ENCODE measurements at places on chromosomes 11 and 22.

DNA sequence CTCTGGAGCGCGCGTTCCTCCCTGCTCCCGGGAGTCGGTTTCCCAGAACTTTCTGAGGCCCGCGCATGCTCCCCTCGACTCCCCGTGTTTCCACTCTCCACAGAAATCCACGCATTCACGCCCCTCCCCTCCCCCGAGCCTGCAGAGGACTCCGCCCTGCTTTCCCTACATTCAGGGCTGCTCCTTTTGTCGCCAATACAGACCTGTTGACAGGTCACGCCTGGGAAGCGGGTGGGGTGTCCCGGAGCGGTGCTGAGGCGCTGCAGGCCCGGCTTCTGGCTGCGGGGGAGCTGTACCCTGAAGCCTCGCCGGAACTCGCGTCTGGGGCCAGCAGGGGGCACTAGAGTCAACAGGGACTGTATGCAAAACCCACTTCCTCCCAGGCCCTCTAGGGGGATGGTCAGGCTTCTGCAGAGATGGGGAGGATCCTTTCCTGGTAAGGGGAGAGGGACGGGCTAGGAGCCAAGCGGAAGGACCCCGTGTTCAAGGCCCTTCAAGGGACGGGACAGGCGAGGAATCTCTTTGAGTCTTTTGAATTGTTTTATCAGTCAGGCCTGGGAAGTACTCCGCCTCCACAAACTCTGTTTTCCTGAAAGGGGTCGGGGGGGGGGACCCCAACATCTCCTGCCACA, at the start of gene PRAME:
Gene PRAME, minus strand, starts transcription at position 294 of the 632 bp plus-strand sequence. CDS start 2,433 bp downstream, outside the sequence.
- H3K4me3 ChIP-seq, result no peak within 1 kb of the TSS
- H3K27me3 ChIP-seq, result no peaks in the 10 kb centered on the region
- peak within 1 kb of the TSS; percentile 27 for H3K27ac ChIP-seq
- peak; percentile 55 for DNase-seq
- no peaks in the 10 kb centered on the region for H3K36me3 ChIP-seq

GRCh38 chr11:128156486-128156885, 430.9 kb downstream of the ETS1 start:
- H3K27me3 ChIP-seq, result no peaks in the 10 kb centered on the region
- H3K4me1 ChIP-seq, result no peaks in the 10 kb centered on the region
- no peak for DNase-seq
- no peak overlapping the region for H3K4me3 ChIP-seq

GRCh38 chr11:104095791-104096190, 59.4 kb downstream of the DDI1 start:
- no peak for DNase-seq
- no peaks in the 10 kb centered on the region for H3K36me3 ChIP-seq
- H3K27ac ChIP-seq, result no peak overlapping the region

DNA sequence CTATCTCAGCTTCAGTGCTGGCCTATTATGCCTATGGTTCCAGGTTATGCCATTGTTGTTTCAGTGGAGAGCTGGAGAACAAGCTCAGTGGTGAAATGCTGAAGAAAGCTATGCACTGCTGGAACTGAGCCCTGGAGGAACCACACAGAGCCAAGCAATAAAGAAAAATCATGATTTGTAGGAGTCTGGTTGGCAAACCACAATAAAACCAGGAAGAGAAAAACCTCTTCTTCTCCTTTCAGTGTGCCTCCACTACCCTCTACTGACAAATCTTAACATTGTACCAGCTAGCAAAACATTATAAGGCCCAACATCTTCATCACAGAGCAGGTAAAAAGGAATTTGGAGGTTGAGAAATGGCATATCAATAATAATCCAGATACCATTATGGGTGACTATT, 5.3 kb downstream of the OR51F2 start:
- no peaks in the 10 kb centered on the region for H3K4me1 ChIP-seq
- no peak overlapping the region for H3K27ac ChIP-seq
- no peak overlapping the region for H3K4me3 ChIP-seq
- no peak for DNase-seq
- H3K27me3 ChIP-seq, result no peaks in the 10 kb centered on the region
- H3K36me3 ChIP-seq, result no peaks in the 10 kb centered on the region

GRCh38 chr11:122337241-122337640, 221.2 kb upstream of the BLID start:
- no peaks in the 10 kb centered on the region for H3K27me3 ChIP-seq
- DNase-seq, result no peak
- H3K4me3 ChIP-seq, result no peak overlapping the region
- H3K36me3 ChIP-seq, result no peaks in the 10 kb centered on the region
- no peak overlapping the region for H3K27ac ChIP-seq
- H3K4me1 ChIP-seq, result no peaks in the 10 kb centered on the region

- no peaks in the 10 kb centered on the region for H3K27me3 ChIP-seq
- H3K36me3 ChIP-seq, result no peaks in the 10 kb centered on the region
- H3K27ac ChIP-seq, result no peak overlapping the region
- H3K4me3 ChIP-seq, result no peak overlapping the region
- no peaks in the 10 kb centered on the region for H3K4me1 ChIP-seq
- DNase-seq, result no peak
These were observed 124.6 kb downstream of the GRIA4 start for GRCh38 chr11:105734426-105734825.

GRCh38 chr11:100872951-100873740, 186.1 kb downstream of the ARHGAP42 start:
- no peaks in the 10 kb centered on the region for H3K4me1 ChIP-seq
- no peaks in the 10 kb centered on the region for H3K36me3 ChIP-seq
- no peak overlapping the region for H3K27ac ChIP-seq

DNA sequence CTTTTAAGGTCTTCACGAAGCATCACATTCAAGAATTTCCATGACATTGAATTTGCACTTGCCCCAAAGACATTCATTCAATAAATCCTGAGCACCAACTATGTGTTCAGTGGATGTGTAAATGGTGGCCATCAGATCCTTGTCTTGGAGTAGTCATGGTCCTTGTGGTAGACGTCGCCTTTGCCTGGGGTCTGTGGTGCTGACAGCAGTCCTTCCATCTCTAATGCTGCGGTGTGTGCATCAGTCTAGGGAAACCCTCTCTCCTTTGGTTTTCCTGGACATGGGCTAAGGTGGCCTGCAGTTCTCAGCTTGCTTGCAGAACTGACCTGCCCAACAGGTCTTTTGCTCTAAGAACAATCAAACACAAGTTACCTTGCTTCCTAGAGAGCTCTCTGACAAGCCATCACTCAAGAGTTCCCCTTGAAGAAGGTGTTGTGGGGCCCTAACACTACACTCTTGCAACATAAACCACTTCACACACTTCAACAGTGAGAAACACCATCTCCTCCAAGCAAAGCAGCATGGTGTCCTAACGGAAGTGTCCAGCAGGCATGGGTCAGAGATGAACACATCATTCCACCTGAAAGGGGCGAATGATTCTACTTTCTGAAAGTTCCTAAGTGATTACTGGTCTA, 72.1 kb downstream of the BUD13 start:
- no peak overlapping the region for H3K27ac ChIP-seq
- no peak overlapping the region for H3K4me3 ChIP-seq
- no peaks in the 10 kb centered on the region for H3K36me3 ChIP-seq
- no peaks in the 10 kb centered on the region for H3K4me1 ChIP-seq
- no peak for DNase-seq

- DNase-seq, result no peak
- H3K4me1 ChIP-seq, result no peaks in the 10 kb centered on the region
- no peaks in the 10 kb centered on the region for H3K27me3 ChIP-seq
- H3K4me3 ChIP-seq, result no peak overlapping the region
- no peak overlapping the region for H3K27ac ChIP-seq
- H3K36me3 ChIP-seq, result no peaks in the 10 kb centered on the region
These were observed 6.8 kb downstream of the TRPM5 start for GRCh38 chr11:2437516-2437915.

- no peak for DNase-seq
- H3K4me1 ChIP-seq, result no peaks in the 10 kb centered on the region
These were observed 16.3 kb downstream of the MYO18B start for GRCh38 chr22:25758316-25758715.

DNA sequence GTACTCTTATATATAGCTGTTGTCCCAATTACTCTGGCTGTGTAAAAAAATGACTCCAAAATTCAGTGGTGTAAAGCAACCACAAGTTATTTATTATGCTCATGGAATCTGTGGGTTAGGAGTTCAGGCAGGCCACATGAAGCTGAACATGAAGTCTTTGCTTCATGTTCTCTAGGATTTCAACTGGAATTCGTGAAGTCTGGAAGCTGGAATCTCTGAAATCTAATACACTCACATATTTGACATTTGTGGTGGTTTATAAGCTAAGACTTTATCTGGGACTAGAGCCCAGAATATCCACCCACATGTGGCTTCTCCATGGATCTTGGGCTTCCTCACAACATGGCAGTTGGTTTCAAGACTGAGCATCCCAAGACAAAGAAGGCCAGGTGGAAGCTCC, 430.6 kb downstream of the MIAT start:
- no peaks in the 10 kb centered on the region for H3K27me3 ChIP-seq
- no peak overlapping the region for H3K27ac ChIP-seq
- no peaks in the 10 kb centered on the region for H3K4me1 ChIP-seq
- no peak for DNase-seq

DNA sequence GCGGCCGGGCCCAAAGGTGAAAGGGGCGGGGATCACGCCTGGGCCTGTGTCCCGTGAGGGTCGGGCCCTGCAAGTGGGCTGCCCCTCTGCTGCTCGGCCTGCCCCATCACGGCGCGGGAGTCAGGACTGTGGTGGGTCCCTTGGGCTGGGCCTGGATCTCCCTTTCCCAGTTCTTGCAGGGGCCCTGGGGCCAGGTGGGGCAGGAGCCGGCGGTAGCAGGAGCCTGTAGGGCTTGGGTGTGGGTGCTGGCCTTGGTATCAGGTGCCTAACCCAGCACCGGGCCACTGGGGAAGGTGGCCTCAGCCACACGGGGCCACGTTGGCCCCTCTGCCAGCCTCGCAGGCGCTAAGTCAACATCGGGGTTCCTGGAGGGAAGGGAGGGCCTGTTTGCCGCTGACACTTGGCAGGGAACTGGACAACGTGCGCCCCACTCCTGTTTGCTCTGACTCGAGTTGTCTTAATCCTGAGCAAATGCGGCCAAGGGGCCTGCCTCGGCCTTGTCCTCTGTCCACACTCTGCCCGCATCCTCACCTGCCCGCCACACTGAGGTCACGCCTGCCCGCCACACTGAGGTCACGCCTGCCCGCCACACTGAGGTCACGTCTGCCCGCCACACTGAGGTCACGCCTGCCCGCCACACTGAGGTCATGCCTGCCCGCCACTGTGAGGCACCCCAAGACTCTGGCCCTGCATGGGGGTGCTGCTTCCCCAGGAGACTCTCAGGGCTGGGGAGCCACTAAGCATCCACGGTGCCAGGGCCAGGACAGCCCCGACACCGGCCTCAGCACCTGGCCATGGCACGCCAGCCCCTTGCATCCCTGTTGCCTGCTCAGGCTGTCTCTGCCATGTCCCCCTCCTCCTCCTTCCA, 14.2 kb upstream of the MUC5B start:
- H3K4me1 ChIP-seq, result no peaks in the 10 kb centered on the region
- H3K4me3 ChIP-seq, result no peak overlapping the region
- no peaks in the 10 kb centered on the region for H3K27me3 ChIP-seq
- no peak overlapping the region for H3K27ac ChIP-seq

- no peak overlapping the region for H3K4me3 ChIP-seq
- no peak overlapping the region for H3K27ac ChIP-seq
- no peaks in the 10 kb centered on the region for H3K36me3 ChIP-seq
- no peak for DNase-seq
- H3K27me3 ChIP-seq, result no peaks in the 10 kb centered on the region
- no peaks in the 10 kb centered on the region for H3K4me1 ChIP-seq
These were observed 8.8 kb downstream of the LRRC55 start for GRCh38 chr11:57190548-57190947.

DNA sequence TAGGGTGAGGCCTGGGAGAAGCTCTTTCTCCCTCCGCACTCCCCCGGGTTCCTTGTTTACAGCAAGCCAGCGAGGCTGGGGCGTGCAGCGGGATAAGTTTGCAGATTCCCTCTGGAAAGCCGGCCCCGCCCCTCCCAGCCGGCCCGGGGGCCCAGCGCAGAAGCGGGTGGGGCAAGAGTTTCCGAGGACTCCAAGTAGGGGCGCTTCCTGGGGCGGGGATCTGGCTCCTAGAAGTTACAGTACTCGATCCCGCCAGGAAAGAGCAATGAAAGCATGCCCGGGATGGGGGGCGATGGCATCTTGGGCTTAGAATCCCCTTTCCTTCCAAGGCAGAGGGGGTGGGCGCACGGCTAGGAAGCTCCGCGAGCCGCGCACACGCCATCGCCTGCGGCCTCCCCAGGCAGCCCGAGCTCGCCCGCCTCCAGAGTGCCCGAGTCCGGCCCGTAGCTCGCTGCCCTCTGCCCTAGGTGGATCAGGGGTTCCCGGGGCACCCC, 385 bp downstream of the TST start:
- no peak overlapping the region for H3K27ac ChIP-seq
- H3K27me3 ChIP-seq, result no peaks in the 10 kb centered on the region
- H3K4me3 ChIP-seq, result peak overlapping the region; percentile 27
- DNase-seq, result no peak
- no peaks in the 10 kb centered on the region for H3K36me3 ChIP-seq
- peaks cover 4% of the 10 kb centered on the region for H3K4me1 ChIP-seq

- no peak for DNase-seq
- H3K4me3 ChIP-seq, result no peak overlapping the region
- no peaks in the 10 kb centered on the region for H3K27me3 ChIP-seq
- peaks cover 14% of the 10 kb centered on the region for H3K4me1 ChIP-seq
- peak overlapping the region; percentile 4 for H3K27ac ChIP-seq
These were observed 33.4 kb downstream of the GDPD5 start for GRCh38 chr11:75492181-75492820.

- H3K27me3 ChIP-seq, result no peaks in the 10 kb centered on the region
- H3K4me1 ChIP-seq, result no peaks in the 10 kb centered on the region
- DNase-seq, result no peak
- no peak overlapping the region for H3K4me3 ChIP-seq
- no peak overlapping the region for H3K27ac ChIP-seq
- no peaks in the 10 kb centered on the region for H3K36me3 ChIP-seq
These were observed 204.2 kb upstream of the TBCEL start for GRCh38 chr11:120819437-120820365.

All from naive thymus-derived CD4-positive, alpha-beta T cell (primary cell).